Dermis microvascular lymphatic vessel endothelial cell (primary cell): ENCODE measurements at places on chromosomes 12 and 14. TPM values are rescaled to one million over a fixed set of nuclear protein-coding genes. Genes with fewer than 3 reads are reported as not detected.

DNA sequence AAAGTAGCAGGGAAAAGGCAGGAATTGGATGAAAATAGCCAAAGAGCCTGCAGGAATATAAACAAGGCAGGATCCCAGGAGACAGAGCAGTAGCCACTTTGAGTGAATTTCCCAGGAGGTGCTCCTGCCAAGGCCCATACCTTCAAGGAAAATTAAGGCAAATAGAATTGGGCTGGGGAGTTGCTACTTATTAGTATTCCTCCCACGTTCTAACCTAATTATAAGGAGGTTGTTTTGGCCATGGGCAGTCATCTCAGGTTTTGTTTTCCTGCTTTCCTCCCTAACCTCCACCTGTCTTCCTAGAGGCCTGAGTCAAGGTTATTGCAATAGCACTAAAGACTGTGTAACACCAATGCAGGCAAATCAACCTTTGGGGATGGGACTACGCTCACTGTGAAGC lies 73.1 kb downstream of the DAD1 start:
- no peak for DNase-seq

DNA sequence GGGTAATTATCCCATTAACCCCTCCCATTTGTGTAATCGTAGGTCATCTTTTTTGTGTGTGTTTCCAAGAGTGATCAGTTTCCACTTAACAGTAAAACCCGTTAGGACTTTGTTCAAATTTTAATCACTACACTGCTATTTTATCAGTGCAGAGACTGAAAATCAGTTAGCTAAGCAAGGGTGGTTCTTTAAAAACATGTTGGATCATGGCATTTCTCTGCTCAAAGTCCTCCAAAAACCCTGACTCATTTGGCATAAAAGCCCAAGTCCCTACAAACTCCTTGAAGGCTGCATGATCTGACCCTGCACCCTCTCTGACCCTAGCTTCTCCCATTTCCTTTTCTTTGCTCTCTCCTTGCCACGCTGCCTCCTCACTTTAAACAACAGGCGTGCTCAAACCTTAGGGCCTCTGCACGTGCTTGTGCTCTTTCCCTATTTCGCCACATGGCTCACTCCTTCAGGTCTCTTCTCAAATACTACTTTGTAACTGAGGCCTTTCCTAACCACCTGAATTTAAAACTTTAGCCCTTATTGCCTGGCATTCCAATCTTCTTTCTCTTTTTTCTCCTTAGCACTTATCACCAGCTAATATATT lies 13.2 kb upstream of the OVCH1 start:
- no peak for DNase-seq

GRCh38 chr12:22458298-22458937 lies 85.9 kb downstream of the C2CD5 start:
- no peak for DNase-seq

DNA sequence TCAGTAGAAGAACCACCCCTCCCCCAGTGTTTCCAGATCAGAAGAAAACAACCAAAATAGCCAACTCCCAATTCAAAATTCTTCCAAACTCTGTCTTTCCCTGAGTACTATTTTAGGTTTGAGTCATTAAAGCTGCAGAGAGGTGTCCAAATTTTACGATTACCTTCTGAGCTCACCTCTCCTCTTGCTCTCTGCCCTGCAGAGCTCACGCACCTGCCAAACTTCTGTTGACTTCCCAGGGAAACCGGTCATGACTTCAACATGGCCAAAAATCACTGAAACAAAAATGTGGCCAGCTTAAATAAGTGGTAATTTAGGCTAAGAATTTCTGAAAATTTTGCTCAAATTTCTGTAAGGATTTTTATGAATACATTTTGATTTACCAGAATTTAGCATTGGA lies 70.9 kb upstream of the OTX2 start:
- no peak for DNase-seq

- DNase-seq: no peak
Measured at GRCh38 chr14:100872259-100873095, 31.0 kb downstream of the RTL1 start.

DNA sequence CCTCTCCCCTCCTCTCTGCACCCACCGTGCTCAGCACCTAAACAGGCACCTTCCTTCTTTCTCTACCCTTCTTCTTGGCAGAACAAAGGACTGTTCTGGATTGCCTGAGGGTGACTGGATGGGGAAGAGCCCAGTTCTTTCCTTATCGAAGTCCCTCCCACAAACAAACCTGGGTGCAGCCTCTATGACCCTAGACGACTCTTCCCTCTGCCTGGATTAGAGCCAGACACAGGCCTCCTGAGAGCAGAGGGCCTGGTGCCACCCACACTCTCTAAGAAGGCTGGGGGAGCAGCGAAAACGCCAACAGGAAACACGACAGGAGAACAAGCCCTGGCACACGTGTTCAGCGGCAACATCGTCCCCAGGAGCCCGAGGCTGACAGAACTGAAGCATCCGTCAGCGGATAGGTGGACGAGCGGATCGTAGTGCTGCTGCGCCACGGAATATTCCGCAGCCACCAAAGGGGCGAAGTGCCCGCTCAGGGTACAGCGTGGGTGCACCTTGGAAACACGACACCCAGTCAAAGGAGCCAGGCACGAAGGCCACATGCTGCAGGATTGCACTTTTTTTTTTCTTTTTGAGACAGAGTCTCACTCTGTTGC lies 38.0 kb downstream of the RIMBP2 start:
- DNase-seq: no peak

DNA sequence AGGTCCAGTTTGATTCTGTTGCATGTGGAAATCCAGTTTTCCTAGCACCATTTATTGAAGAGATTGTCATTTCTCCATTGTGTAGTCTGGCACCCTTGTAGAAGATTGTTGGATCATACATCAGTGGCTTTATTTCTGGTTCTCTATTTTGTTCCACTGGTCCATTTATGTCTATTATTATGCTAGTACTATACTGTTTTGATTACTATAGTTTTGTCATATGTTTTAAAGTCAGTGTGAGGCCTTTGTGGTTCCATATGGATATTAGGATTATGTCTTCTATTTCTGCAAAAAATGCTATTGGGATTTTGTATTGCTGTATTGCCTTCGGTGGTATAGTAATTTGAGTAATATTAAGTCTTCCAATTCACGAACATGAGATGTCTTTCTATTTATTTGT lies 51.4 kb downstream of the LEMD3 start:
- DNase-seq: no peak

GRCh38 chr14:68789821-68790643 lies 2.8 kb downstream of the ZFP36L1 start:
- no peak for DNase-seq

DNA sequence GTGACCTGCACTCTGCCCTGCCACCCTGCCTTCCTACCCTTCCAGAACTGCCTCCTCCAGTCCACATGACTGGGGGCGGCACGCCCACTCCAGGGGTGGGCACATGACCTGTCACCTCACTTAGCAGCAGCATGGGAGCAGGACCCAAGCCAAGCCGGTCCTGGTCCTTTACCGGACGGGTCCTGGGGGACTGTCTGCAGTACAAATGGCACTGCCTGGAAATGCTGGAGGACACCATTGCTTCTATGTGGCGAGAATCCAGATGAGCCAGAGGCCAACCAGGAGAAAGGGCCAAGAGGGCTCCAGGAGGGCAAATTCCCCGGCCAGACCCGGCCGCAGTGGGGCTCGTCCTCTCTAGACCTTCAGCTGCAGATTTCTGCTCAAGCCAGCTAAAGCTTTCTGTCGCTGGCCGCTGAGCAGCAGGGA lies 33.1 kb downstream of the ITPK1 start:
- no peak for DNase-seq

DNA sequence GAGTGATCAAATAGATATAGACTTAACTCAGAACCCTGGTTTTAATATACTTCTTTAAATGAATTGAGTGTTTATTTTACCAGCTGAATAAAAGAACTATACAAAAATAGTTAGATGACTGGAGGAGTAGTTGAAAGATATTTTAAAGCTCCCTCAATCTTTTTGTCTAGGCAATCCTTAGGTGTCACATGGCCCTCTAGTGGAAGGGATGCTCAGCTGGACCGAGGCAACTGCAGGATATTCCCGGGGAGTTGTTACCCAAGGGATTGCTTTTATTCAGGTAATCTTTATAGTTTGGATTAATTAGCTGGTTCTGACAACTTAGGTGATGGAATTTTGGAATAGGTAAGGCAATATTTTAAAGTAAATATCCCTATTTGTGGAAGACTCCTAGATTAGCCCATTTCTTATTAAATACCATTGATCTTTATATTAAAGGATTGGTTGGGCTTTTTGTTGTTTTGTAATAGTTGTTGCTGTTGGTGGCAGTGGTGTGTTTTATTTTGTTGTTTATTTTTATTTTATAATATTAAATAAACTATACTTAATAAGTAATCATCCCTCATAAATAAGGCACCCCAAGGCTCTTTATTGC lies 57.1 kb downstream of the ZDHHC17 start:
- peak; percentile 10 for DNase-seq

- peak; percentile 27 for DNase-seq
Measured at GRCh38 chr12:27709932-27710591, 570 bp upstream of the MRPS35 start.

DNA sequence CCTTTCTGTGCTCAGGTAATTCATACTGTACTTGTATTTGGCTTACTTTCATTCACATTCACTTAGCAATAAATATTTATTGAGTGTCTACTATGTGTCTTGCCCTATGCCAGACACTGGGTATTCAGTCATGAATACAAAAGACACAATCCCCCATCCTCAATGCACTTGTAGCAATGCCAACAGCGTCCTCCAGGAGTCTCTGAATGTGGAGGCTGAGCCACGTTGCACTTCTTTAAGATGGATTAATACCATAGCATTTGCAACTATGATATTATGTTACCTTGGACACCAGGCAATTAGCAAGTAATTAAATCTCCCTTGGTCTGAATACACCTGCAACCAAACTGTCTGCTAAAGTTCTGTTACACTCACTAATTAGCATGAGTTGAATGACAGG lies 58.8 kb downstream of the OTX2 start:
- no peak for DNase-seq

DNA sequence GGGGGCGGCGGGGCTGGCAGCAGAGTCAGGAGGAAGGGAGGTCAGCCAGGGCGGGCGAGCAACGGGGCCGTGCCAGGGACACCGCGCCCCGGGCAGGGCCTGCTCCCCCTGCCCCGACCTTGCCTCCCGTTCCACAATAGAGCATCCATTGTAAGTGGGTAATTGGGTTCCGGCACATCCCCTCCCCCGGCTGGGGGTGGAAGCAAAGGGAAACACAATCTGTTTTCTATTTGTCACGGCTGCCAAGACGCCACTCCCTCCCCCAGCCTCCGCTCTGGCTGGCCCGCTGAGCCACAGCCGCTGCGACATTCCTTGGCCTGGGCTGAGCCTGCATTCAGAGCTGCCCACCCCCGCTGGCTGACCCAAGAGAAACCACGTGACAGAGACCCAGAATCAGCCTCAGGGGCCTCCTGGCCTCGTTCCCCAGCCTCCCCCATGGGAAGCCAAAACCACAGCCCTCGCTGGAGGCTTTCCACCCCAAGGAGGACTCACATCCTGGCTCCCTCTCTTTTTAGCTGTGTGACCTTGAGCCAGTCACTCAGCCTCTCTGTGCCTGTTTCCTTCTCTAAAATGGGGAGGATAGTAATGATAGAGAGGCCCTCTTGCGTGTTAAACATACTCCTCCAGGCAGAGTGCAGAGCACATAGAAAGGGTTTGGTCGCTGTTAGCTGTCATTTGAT lies 117.6 kb downstream of the SCARB1 start:
- DNase-seq: peak; percentile 74

- DNase-seq: no peak
Measured at GRCh38 chr12:94872007-94872653, 131.4 kb downstream of the NDUFA12 start.

- DNase-seq: no peak
Measured at GRCh38 chr12:31325524-31325875, 450 bp downstream of the SINHCAF start.

- DNase-seq: no peak
Measured at GRCh38 chr12:116406529-116406928, 129.0 kb upstream of the MED13L start.

GRCh38 chr14:75401361-75401760 lies 26.5 kb upstream of the JDP2 start:
- DNase-seq: no peak

GRCh38 chr12:123754041-123754772 lies 7.9 kb upstream of the DNAH10 start:
- DNase-seq: no peak

DNA sequence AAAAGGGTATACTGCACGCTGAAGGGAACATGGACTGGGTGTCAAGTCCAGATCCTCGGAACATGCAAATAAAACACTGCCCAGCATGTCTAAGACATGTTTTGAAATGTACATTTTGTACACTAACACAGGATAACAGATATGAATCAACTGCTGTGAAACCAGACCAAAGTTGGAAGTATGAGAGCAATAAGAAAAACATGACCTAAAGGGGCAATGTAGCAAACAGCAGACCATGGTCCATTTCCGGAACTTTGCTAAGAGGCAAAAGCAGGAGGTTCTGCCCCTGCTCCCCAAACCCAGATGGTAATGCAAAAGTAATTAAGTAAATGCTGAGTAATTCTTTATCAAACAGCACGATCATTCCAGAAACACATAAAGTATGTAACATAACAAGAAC lies 125.2 kb downstream of the SLC25A21 start:
- DNase-seq: peak; percentile 82

DNA sequence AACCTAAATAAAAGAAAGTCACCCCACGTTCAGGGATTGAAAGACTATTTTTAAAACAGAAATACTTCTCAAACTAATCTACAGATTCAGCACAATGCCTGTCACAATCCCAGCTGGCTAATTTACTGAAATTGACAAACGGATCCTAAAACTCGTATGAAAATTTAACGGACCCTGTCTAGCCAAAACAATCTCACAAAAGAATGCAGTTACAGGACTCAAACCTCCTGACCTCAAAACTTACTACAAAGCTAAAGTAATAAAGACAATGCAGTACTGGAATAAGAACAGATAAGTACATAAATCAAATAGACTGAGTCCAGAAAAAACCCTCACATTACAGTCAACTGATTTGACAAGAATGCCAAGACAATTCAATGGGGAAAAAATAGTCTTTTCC lies 48.8 kb downstream of the IPO8 start:
- peak; percentile 43 for DNase-seq

DNA sequence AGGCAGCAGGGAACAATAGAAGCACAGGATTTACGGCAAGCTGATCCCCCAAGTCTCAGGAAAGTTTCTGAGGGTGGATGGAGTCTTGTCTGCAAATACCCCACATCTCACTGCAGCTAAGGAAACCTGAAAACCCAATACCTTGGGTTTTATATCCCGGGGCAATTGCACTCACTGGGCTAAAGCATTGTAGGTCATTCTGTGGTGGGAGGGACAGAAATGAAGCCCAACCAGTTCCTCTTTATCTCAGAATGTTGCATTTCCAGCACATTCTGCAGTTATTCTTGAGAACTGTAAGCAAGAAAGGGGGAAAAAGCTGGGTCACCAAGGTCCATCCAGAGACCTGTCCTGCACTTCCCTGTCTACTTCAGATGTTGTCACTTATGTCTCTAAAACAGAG lies 39.8 kb downstream of the C12orf42 start:
- no peak for DNase-seq

ANO2 gene
- total RNA-seq: 16.0 and 29.7 TPM in 2 replicates

TTC9 gene
- 0.13 and 0.25 TPM in 2 replicates for total RNA-seq

VTI1B gene
- 36.2 and 51.2 TPM in 2 replicates for total RNA-seq

TMEM132D gene
- total RNA-seq: not detected in 2 replicates

TAS2R14 gene
- total RNA-seq: 0.90 and 1.0 TPM in 2 replicates
